ENCODE measurements at places on chromosomes 2 and 18.

DNA sequence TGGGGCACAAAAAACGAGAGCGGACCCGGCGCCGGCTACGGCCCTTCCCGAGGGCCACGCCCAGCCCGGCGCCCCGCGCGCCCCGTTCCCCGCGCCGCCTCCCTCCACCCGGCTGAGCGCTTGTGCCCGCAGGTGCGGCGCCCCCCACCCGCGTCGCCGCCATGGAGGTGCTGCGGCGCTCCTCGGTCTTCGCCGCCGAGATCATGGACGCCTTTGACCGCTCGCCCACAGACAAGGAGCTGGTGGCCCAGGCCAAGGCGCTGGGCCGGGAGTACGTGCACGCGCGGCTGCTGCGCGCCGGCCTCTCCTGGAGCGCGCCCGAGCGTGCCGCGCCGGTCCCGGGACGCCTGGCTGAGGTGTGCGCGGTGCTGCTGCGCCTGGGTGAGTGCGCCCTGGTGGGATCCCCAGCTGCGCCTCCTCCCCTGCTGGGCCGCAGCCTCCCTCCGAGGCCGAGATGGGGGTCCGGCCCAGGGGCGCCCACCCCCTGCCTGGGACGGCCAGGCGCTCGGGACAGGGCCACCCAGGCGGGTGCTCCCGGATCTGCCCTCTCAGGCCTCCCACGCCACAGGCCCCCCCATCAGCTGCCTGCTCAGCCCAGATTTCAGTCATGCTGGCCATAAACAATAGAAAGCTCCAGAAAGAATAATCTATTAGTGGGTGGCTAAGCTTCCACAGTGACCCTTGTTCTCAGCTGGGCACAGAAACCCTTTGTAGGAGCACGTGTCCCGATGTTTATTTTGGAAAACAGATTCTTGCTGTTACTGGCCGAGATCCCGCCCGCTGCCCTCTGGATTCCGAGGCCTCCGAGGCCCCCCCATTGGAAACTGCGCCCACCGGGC lies 997 bp downstream of the BOK start:
- peak; percentile 41 for DNase-seq

GRCh38 chr2:201444746-201445465 lies 6.4 kb downstream of the TRAK2 start:
- no peak for DNase-seq

- no peak for DNase-seq
Observed at GRCh38 chr2:142478206-142478605, 347.4 kb upstream of the LRP1B start.

- no peak for DNase-seq
Observed at GRCh38 chr18:52816121-52816520, 476.1 kb downstream of the DCC start.

DNA sequence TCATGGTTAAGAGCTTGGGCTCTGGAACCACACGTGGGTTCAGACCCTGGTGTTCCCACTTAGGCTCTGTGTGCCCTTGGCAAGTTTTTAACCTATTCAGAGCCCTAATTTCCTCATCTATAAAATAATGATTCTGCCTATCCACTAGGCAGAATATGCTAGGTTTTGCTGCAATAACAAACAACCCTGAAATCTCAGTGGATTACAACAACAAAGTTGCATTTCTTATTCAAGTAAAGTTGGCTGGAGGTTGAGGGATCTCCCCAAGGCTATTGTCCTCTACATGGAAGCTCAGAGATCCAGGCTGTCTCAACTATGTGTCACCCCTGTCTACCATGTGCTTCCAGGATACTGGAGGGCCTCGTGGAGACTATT lies 275.4 kb upstream of the SIX2 start:
- no peak for DNase-seq

DNA sequence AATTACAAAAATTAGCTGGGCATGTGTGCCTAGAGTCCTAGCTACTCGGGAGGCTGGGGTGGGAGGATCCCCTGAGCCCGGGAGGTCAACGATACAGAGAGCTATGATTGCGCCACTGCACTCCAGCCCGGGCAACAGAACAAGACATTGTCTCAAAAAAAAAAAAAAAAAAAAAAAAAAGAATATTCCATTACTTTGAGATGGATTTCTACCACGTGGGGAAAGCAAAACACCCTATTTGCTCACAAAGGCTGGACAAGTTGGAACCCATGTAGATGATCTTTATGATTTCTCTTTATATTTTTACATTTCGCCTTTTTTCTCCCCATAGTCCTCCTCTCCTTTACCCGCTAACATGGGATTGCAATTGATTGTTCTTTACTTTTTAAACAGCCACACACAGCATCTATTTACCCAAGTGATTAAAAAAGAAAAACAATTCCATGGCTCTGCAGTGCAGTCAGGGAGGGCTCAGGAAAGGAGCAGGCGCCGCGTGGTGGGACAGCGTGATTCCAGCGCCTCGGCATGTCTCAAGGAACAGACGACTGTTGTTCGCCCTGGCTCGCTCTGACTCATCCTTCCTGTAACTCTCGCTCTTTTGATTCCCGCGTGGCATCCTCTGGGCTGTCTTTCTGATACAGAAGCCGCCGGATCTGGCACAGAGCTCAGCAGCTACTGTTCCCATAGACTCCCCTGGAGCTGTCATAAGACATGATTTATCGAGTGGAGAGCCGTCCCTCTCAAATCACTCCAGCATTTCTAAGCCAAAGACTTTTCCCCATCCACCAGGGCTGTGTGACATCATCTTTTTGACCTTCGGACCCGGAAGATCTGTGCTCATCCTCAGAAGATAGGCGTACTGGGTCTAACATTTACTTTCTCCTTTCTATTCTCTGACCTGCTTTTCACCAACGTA lies 230.4 kb upstream of the AGAP1 start:
- DNase-seq, result peak; percentile 74

- peak; percentile 59 for DNase-seq
Observed at GRCh38 chr2:235378246-235378645, 115.6 kb upstream of the AGAP1 start.

GRCh38 chr2:73841912-73842738 lies 13.4 kb downstream of the STAMBP start:
- DNase-seq, result peak; percentile 60

GRCh38 chr2:161379740-161380139 lies 36.4 kb upstream of the TBR1 start:
- DNase-seq, result no peak

DNA sequence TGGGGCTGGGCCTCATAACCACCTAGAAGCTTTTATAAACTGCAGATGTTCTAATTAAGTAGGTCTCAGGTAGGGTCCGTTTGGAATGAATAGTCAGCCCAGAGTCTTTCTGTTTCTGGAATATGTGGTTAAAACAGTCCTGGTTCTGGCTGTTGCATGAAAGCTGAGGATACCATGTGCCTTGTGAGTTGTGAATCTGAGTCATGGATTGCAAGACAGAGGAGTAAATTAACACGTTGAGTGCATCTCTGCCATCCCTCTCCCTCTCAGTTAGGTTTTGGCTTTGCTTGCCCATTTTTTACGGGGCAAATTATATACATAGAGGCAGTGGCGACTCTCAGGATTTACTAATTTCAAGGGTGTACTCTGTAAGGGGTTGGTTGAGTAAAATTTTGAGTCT lies 59.1 kb downstream of the NCK2 start:
- DNase-seq, result no peak

DNA sequence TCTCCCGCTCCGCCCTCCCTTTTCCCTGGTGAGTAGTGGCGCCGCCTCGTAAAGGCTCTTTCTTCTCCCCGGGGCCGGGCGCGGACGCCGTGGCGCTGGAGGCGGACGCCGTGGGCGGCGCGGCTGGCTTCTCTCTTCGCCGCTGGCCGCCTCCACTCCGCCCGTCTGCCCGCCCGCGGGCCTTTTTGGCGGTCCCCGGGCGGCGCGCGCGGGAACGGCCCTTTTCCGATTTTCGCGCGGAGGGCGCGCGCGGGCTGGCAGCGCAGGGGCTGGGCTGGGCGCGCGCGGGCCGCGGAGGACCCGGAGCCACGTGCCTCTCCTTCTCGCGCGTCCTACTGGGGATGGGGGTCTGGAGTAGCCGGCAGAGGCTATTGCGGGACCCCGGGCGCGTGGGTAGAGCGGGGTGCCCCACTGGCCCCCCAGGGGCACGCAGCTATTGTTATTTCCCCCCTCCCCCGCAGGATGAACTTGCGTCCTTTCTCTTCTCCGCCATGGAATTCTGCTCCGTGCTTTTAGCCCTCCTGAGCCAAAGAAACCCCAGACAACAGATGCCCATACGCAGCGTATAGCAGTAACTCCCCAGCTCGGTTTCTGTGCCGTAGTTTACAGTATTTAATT lies 472 bp downstream of the SLC20A1 start:
- peak; percentile 50 for DNase-seq

DNA sequence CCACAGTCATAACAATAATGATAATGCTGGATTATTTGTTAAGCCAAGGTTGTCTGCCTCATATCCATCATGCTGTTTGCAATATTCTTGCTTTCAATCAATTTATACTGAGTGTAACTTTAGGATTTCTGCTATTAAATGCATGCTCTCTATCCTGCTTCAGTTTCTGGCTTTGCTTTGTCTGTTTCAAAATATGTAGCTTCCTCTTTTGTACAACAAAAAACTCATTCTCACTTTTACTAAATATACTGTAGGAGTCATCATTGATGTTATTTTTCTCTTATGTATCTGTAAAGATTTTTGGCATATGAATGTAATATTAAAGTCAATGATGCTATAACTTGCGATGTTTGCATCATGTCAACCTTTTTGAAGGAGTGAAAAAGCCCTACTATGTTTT lies 149.3 kb downstream of the GPD2 start:
- DNase-seq, result no peak

- DNase-seq, result no peak
Observed at GRCh38 chr2:15890936-15891905, 49.1 kb upstream of the MYCN start.

- DNase-seq, result no peak
Observed at GRCh38 chr18:35807811-35808335, 164.6 kb upstream of the RMP24 start.

DNA sequence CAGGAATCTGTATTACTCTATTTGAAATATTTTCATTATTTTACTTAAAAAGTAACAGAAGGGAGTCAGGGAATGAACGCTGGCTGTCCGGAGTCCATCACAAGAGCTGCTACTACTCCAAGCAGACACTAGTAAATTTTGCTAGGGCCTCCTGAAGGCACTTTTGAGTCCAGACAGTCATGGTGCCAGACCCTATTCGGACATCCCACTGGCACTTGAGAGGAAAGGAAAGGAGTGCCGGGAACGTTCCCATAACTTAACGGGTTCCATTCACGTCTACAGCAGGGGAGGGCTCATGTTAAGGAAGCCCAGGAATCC lies 563 bp upstream of the GMCL1 start:
- DNase-seq, result no peak

GRCh38 chr2:70356941-70357683 lies 55.2 kb upstream of the FAM136A start:
- no peak for DNase-seq

- DNase-seq, result peak; percentile 69
Observed at GRCh38 chr2:174748948-174749347, 15.3 kb downstream of the CHRNA1 start.

DNA sequence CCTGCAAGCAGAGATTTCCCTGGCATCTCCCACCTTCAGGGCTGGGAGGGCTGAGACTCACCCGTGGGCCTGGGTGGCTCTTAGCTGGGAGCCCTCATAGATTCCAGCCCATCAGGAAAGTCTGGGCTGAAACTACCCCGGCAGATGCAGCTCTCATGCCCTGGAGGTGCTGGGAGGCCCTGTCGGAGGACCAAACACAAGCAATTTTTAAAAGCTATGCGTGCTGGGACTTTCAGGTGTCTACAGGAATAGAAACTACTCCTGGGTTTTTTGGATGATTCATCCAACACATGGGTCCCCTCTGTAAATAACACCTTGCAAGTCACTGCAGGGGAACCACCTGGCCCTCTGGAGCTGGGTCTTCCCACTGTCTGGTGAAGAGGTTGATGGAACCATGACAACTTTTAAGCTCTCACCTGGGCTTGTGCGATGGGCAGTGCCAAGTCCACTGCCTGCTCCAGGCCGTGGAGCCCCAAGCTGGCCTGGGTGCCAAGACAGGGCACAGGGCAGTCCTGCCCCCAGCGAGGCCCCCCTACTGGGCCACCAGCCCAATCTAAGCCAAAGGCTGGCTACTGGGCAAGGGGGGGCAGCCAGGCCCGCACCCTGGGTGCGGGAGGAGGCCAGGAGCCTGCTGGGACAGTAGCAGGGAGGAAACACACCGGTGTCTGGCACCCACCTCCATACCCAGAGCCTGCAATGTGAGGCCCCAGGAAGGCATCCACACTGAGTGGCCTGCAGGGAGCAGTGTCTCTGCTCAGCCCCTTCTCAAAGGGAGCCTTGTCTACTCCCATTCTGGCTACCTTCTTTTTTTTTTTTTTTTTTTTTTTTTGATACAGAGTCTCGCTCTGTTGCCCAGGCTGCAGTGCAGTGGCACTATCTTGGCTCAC lies 1.1 kb upstream of the GPR55 start:
- no peak for DNase-seq

DNA sequence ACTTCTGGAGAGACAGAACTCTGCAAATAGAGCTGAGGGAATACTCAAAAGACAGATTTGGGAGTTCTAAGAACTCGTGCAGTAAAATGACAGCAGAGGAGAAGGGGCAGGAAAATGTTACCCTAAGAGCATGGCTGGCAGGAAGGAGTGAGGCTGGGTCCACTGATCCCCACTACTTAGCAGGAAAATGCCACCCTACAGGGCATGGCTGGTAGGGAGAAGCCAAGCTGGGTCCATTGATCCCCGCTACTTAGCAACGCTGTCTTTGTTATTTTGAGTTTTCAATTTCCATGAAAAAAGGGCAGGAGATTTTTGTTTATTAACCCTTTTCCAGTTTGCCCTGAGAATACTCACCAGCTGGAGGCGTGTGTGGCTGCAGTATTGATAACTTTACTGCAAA lies 100.3 kb upstream of the TMEM200C start:
- no peak for DNase-seq

DNA sequence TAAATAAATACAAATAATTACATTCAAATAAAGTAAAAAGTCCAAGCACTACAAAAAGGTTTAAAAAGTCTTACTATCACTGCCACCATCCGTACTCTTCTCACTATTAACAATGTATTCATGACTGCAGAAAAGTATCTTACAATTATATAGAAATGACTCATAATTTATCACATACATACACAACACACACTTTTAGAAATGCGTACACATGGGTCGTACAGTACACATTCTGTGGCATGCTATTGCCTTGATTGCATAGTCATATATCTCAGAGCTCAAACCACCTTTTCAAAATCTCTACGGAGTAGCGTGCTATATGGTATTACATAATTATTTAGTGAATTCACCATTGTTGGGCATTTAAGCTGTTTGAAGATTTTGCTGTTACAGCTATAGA lies 41.6 kb upstream of the ANXA4 start:
- no peak for DNase-seq

DNA sequence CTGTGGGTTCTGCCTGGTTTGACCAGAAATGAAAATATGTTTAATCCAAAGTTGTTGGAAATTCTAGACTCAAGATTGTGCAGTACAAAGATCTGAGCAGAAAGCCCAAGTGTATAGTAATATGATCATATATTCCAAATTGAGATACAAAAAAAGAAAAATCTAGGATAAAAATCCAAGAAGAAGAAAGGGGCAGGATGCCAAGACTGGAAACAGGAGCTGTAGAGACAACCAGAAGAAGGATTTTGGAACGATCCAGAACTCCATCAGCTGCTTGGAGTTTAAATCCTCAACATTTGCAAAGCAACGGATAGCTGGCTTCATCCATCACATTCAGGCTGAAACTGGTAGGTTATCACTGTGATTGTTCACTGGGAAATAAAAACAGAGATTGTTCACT lies 333.6 kb upstream of the UBE2E3 start:
- no peak for DNase-seq

All from colonic mucosa (tissue), 4 donors.